ENCODE measurements at places on chromosomes 4 and X.

DNA sequence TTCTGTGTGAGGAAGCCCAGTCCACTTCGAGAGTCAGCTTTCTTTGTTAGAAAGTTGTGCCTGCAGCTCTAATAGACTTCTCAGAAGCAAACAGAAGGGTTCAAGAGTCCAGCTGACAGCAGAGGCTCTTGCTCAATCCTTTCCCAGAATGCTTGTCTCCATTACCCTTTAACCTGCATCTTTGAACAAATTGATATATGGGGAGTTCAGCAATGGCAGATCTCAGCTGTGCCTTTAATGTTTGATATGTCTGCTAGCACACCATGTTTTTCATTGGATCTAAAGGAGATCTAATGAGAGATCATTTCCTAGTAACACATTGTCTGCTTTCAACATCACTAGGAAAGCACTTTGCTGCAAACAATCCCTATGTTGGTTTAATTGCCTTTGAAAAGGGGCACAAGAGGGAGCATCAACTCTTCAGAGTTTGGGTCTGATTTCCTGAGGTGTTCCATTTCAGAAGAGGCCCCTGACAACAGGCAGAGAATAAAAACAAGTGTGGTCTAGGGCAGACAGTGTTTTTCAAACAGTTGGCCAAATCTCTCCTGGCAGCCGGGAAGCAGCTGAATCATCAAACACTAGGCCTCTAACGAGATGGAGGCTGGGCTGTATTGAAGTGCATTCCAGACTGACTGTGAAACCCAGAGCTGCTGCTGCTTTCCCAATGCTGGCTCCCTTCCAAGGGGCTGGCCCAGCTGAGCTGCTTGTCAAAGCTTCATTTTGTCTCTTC is 55.5 kb downstream of the LUZP4 start:
- peak; percentile 83 for DNase-seq

- DNase-seq, result no peak
Observed at GRCh38 chr4:85682391-85682790, 207.4 kb downstream of the ARHGAP24 start.

DNA sequence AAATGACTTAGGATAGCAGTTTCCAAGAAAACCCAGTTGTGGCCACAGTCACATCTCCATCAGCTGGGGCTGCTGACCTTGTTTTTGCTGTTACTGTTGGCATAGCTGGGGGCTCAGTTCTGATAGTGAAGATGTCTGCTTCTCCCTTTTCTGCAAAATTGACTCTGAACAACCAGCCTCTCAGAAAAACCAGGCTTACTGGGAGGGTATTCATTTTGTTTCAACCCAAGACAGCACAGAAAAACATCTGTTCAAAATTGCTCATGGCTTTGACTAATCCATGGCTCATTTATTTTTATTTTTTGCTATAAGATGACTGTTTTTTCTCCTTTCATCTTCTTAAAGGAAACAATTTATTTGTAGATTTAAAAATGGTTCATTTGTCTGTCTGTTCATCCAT is 53.1 kb downstream of the RASL11B start:
- no peak for DNase-seq

GRCh38 chr4:100509386-100509785 is 8.4 kb downstream of the EMCN start:
- DNase-seq, result no peak

DNA sequence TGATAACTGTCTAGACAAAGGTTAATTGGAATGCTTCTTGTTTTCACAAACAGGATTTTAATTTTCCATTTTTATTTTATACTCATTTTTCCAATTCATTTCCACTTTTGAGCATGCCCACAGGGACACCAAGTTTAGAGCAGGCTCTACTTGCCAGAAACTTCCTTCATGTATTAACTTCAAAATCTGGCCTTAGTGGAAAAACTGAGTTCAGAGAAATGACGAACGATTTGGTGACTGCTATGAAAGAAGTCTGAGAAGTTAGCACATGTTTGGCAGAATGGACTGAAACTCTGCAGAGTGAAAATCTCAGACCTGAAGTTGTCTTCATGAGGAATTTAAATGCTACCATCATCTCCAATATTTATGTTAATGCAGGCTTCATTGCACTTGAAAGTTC is 214.1 kb downstream of the THOC2 start:
- DNase-seq, result no peak

DNA sequence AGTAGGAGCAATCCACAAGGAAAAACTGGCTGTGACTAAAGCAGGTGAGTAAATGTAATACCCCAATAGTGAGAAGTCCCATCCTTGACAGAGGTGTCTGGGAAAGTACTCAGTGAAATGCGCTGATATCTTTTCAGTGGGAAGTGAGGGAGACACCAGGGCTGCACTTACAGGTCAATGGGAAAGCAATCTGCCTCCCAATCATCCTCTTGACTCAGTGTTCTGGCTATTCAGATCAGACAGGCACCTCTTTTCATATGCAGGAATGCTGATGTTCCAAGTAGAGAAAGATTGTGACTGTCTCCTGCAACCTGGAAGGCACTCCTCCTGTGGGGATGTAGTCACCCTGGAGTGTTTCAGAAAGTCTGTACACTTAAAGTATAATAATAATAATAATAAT is 39.9 kb upstream of the SPIN2A start:
- no peak for DNase-seq

GRCh38 chr4:139656614-139657486 is 8.8 kb upstream of the MGST2 start:
- peak; percentile 78 for DNase-seq

DNA sequence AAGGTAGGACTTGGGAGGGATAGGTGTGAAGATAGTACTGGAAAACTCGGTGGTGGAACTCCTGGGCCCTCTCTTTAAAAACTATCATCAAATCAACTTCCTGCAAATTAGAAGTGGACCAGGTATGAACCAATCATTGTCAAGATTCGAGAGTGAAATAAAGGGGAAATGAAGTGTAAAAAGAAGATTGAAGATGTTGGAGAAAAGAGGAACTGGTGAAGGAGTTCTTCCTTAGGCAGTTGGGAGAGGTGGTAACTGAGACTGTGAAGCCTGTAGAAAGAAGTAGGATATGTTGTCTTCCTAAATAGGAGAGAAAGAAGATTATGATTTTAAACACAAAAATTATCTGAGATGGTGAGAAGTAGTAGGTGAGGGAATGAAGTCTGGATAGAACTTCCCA is 212.2 kb downstream of the PPP1R2C start:
- no peak for DNase-seq

DNA sequence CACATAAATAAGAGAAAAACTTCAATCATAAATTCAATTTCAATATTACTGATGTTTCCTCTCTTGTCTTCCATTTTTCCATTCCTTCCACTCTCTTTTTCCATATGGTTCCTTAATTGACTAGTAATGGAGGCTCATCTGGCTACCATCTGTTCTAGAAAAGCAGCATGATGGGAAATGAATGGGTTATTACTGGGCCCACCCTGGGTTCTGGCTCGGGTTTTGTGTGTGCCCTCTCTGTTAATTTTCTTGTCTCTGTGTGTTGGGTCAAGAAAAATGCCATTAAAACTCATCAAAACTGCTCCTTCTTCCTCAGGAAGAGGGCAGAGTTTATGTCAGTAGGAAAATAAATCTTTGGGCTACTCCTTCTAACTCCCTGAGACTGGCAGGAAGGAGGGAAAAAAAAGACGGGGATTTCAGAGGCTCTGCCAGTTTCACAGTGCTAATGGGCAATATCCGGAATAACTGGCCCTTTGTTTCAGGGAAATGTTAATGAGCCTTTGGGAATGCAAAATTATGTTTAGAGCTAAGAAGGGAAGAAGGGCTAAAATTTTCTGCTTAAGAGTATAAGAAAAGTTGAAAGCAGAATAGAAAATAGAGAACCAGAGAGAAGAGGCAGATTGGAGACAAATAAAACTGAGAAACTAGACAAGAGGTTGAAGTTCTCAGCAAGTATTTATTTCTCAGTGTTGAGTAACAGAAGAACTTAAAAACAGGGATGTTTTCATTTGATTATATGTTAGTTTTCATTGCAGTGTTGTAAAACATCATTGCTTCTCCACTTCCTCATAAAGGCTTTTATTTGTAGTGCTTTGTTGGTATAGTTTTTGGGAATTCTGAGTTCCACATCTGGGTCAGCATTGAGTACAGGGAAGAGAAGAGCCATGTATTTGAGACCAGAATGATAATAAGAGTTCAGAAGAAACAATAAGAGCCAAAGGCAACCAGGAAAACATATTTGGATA is 19.7 kb downstream of the GABRB1 start:
- DNase-seq, result no peak

DNA sequence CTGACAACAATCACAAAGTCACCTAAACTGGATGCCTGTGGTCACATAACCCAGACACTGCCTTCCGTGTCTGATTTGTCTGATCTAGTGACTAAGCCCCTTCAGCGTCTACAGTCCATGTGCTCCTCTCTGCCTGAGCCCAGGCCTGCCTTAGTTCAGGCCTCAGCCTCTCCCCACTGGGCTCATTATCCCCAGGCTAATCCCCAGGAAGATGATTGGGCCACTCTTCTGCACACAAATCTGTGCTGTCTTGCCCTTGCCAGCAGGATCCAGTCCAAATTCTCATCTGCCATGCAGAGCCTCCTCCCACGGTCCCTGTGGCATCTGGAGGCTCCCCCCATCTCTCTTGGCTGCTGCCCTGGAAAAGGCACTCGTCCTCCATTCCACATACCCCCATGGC is 96.5 kb downstream of the SLC2A9 start:
- DNase-seq, result peak; percentile 95

DNA sequence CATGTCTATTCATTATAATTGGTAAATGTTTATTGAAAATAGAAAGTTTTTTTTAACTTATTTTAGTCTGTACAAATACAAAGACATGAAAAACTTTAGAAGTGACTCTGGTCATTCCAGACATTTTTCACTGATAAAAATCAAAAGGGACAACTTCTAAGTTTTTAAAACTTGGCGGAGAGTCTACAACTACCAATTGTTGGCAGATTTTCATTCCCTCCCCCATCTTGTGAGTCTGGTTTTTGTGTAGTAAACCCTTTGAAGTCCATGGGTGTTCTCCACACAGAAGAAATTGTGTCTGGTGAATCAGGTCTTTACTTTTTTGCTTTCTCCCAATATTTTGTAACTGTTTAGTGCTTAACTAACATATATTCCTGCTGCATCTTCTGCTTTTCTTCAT is 336.5 kb downstream of the PDGFC start:
- no peak for DNase-seq

GRCh38 chrX:103211012-103211715 is 3.7 kb upstream of the BEX4 start:
- DNase-seq, result peak; percentile 43

GRCh38 chr4:111776561-111776960 is 368.7 kb upstream of the FAM241A start:
- no peak for DNase-seq

Measured in bronchial epithelial cell (primary cell).